ENCODE measurements at places on chromosomes 2 and 18. TPM values are rescaled to one million over a fixed set of nuclear protein-coding genes. Genes with fewer than 3 reads are reported as not detected.

The DHRS9 gene
- 0.13 TPM for total RNA-seq

The XIRP2 gene
- total RNA-seq = 0.16 TPM

The ERBB4 gene
- under 0.01 TPM for total RNA-seq

The CACNB4 gene
- total RNA-seq = under 0.01 TPM

The SPR gene
- 32.9 TPM for total RNA-seq

The CCL20 gene
- 0.49 TPM for total RNA-seq

The UGT1A5 gene
- total RNA-seq = not detected

The DYNAP gene
- total RNA-seq = not detected

The AFF3 gene
- total RNA-seq = 0.19 TPM

The OTOS gene
- total RNA-seq = not detected

The OSBPL1A gene
- total RNA-seq = 6.8 TPM

The WNT6 gene
- not detected for total RNA-seq

The TLX2 gene
- total RNA-seq = not detected

The ME2 gene
- 55.8 TPM for total RNA-seq

The AKAIN1 gene
- total RNA-seq = not detected

The TANC1 gene
- total RNA-seq = 123 TPM

The COL3A1 gene
- 22.5 TPM for total RNA-seq

The C1GALT1C1L gene
- total RNA-seq = not detected

The CDK5R2 gene
- total RNA-seq = not detected

The CFAP65 gene
- total RNA-seq = not detected

The GPR45 gene
- total RNA-seq = not detected

The ASB18 gene
- not detected for total RNA-seq

The NEB gene
- 1.1 TPM for total RNA-seq

The SERPINE2 gene
- 7.4 TPM for total RNA-seq

The CHRNG gene
- not detected for total RNA-seq

The GALNT13 gene
- under 0.01 TPM for total RNA-seq

The UPP2 gene
- not detected for total RNA-seq

The ELOA2 gene
- not detected for total RNA-seq

The CPS1 gene
- total RNA-seq = 0.88 TPM

The BMP10 gene
- total RNA-seq = not detected

The RFTN2 gene
- 7.8 TPM for total RNA-seq

The ALPP gene
- total RNA-seq = not detected

The DSC2 gene
- 0.13 TPM for total RNA-seq

The FEV gene
- not detected for total RNA-seq

The CABLES1 gene
- total RNA-seq = 9.7 TPM

The EVX2 gene
- not detected for total RNA-seq

The TIA1 gene
- 90.8 TPM for total RNA-seq
